ENCODE measurements at places on chromosomes 16 and 17. TPM values are rescaled to one million over a fixed set of nuclear protein-coding genes. Genes with fewer than 3 reads are reported as not detected.

- peak; percentile 88 for DNase-seq
Observed at GRCh38 chr17:385178-385835, 32.7 kb upstream of the RPH3AL start.

DNA sequence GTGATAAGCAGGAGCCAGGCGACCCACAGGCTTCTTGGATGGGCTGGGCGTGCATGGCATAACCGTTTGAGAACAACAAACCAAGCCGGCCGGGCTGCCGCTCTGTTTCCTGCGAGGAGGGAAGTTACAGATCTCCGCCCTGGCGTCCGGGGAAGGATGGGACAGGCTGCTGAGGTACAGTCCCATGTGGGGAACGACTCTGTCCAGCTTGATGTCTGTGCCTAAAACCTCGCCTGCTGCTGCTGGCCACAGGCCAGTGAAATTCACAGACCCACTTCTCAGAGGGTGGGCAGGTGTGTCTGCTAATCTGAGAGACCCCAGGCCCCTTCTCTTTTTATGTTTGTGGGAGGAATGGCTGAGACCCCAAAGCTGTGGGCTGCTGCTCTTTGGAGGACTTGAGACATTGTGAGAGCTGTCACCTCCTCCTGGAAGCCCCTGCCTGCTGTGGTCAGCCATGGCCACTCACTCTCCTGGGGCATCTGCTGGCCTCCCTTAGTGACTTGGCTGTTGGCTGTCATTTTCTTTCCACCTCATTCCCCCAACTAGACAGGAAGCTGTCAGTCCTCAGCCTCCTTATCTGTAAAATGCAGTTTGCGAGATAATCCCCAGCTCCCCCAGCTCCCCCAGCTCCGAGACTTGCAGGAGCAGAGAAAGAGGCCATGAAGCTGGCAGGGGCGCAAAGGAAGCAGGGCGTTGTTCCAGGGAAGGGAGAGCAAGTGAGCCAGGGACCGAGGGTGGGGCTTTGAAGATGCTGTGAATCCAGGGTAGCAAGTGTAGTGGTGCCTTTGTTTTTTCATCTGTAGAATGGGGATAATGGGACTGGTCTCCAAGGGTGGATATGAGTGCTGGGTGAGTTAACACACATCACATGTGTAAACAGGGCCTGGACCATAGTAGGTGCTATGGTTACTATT lies 51.0 kb downstream of the CMIP start:
- peak; percentile 32 for DNase-seq

The SGSM2 gene
- total RNA-seq, result 35.4 TPM

The ST6GALNAC2 gene
- 0.59 TPM for total RNA-seq

GRCh38 chr17:73317513-73318426 lies 6.0 kb upstream of the CDC42EP4 start:
- peak; percentile 77 for DNase-seq

- DNase-seq, result no peak
Observed at GRCh38 chr17:69678206-69678605, 263.7 kb downstream of the MAP2K6 start.

The RNF222 gene
- not detected for total RNA-seq

DNA sequence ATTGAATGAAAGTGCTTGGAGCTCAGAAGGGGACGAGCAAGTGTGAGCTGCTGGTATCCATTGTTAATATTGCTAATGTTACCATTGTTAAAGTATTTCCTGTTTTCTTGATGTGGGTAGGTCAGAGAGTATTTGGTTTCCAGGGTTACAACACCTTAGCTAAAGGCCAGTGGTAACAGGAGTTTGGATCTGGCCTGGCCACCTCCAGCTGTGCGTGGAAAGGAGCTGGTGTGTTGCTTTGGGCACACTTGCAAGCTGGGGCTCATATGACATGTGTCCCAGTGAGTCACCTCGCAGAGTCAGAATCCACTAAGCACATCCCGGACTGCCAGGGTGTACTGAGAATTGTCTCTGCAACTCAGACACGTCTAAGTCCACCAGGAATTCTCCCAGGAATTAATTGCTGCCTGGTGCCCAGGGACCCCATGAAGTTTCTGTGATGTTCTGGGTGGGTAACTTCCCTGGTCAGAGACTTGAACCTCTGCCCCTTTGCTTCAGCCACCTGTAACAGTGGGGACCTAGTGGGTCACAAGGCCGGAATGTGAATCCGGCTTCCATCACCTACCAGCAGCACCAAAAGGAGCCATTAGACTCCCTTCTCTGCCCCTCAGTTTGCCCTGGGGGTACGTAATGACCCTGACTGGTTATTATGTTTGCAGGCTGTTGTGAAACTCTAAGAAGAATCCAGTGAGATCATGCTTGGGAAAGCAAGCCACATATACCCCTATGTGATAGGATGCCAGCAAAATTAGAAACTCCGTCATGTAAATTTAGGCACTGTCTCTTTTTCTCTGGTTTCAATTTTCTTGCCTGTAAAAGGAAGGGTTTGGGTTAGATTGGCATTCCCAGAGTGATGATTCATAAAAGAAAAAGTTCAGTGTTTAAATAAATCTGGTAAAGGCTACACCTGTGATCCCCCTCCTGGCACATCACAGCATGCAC lies 12.8 kb downstream of the SLC6A2 start:
- no peak for DNase-seq

DNA sequence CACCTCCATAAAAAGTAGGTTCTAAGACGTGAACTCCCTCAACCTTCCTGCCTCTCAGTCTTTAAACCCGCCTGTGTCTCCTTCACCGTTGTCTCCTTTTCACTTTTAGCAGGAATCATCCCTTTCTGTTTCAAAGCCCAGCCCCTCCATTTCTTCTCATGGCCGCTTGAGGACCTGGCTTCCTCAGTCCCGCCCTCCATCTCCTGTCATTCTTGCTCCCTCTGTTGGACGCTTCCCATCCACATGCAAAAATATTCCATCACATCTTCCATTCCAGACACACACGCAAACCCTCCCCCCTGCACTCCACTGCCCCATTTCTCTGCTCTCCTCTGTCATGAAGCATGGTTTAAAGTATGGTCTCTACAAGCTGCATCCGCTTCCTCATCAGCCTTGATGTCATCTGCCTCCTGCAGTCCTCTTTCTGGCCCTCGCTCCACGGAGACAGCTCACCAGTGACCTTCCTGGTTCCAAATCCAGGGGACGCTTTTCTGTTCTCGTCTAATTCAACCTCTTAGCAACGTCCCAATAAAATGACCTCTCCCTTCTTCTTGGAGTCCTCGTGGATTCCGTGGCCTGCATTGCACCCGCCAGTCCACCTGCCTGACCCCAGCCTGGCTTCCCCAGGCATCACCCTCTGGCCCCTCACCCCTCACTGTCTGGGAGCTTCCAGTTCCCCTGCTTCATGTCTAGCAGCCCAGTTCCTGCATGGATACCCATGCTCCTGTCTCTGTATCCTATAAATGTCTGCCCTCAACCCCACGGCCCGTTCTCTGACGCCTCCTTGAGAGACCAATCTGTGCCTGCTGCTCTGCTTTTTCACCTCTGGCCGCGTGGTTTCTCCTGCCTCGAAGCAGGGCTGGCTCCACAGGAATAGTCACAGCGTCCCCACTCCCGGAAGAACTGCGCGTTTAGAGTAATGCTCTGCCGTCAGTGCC lies 26.2 kb downstream of the ANKRD40 start:
- peak; percentile 96 for DNase-seq

The KRT23 gene
- 0.59 TPM for total RNA-seq

DNA sequence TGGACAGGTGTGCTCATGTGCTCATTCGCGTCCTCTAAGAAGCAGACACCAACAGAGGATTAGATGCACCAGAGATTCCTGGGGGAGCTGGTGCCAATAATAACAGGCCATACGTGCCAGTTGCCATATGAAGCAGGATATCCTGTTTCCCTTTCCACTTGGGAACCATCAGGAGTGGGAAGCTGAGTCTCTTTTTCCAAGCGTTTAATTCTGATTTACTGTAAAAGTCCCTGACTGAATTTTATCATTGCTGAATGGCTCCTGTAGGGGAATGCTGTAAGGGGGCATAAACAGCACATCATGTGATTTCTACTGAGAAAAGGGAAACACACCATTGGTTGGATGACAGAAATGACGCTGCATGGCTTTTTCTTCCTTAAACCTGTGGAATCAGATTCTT lies 113.3 kb downstream of the IRF8 start:
- no peak for DNase-seq

DNA sequence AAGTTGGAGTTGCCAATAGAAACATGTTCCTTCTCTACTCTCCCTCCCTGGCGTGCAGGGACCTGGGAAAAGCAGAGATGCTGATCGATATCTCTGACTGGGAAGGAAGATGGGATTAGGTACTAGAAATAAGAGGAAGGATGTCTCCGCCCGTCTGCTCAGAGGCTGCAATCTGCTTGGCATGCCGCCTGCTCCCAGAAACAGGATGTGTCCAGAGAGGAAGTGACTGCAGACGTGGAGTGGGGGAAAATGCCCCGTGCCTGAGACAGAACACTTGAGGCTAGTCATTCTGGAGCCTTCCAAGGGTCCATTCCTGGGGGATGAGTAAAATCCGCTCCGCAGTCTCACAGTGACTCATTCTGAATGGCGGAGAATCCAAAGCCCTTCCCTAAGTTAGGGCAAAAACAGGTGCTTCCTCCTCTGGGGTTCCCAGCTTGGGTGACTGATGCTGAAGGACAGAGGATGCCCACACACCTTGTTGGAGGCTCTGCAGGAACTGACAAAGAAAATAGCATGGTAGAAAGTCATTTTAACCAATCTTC lies 45.0 kb upstream of the SMURF2 start:
- peak; percentile 90 for DNase-seq

DNA sequence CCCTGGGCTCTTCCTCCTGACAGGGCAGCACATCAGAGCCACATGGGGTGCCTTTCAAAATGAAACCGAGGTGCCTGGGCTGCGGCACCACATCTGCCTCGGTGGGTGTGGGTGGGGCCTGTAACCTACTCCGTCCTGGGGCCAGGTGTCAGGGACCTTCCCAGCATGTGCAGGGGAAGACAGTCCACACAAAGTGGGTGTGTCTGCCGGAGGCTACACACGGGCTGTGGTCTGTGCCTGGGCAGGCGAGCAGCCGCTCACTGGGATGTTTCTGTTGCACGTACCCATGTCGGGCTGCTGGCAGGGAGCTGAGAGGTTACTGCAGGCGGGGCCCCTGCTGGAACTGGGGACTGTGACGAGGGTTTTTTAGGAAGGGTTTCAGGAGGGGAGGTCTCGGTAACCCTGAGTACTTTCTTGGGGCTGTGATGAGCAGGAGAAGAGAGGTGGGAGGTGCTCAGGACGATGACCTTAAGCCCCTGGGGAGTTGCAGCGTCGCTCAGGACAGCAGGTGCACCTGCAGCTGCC lies 351.2 kb downstream of the SEC14L1 start:
- DNase-seq, result peak; percentile 83

DNA sequence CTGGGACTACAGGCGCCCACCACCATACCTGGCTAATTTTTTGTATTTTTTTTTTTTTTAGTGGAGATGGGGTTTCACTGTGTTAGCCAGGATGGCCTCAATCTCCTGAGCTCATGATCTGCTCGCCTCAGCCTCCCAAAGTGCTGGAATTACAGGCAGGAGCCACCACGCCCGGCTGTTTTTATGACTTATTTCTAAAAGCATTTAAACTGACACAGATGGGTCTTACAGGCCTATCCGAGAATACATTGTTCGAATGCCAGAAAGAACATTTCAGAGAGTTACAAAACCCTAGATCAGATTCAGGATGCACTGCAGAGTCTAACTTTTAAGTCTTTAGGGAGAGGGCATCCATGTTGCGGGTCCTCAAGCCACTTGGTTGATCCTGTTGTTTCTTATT lies 234.7 kb upstream of the MAF start:
- no peak for DNase-seq

DNA sequence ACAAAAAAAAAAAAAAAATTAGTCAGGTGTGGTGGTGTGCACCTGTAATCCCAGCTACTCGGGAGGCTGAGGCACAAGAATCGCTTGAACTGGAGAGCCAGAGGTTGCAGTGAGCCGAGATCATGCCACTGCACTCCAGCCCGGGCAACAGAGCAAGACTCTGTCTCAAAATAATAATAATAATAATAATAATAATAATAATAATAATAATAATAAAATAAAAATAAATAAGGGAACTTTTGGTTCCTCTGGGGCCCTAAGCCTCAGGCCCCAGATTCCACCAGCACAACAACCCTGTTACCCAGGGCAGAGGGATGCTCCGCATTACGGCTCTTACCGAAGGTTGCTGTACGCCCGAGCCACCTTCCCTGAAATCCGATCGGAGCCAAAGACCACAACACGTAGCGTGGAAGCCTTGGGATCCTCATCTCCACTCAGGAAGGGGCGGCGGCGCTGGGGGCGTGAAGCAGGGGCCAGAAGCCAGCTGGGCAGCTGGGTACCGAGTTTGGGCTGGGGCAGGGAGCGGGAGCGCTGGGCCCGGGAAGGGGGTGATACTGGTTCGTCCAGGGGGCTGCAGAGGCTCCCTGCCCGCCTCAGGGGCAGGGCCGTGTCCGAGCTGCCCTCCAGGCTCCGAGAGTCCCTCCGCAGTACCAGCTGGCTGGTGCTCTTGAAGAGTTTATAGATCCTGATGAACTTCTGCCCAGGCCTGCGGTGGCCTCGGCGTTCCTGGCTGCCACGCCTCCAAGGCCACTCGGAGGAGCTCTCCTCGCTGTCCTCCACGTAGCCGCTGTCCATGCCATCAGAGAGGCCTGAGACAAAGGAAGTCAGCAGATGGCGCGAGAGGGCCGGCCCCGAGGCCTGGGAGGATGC lies 20.6 kb upstream of the PIK3R6 start:
- DNase-seq, result peak; percentile 94

- no peak for DNase-seq
Observed at GRCh38 chr17:81258292-81258691, 19.2 kb downstream of the NDUFAF8 start.

DNA sequence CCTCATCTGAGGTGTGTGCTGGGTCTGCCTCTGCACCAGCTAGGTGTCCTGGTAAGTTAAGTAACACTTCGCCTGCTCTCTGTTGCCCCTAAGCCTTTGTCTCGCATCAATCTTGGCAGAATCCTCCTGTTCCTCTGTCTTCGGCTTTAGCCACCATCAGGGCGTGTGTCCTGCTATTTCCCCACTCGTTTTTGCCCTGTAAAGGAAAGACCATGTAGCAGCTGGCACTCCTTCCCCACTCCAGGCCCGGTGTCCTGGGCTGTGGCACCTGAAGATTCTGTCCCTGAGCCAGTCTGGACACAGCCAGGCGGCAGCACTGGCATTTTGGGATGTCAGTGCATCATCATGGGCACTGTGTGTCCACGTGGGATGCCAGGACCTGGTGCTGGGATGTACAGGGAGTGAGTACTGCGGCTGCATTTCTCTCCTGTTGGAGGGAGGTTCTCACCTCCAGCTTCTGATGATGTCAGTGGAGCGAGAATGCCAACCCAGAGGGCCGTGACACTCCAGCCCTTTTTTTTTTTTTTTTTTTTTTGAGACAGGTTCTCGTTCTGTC lies 26.2 kb upstream of the FOXK2 start:
- DNase-seq, result peak; percentile 46

The CDC27 gene
- 80.3 TPM for total RNA-seq

GRCh38 chr16:54936201-54936978 lies 5.7 kb downstream of the IRX5 start:
- DNase-seq, result peak; percentile 95

The CD300H gene
- total RNA-seq, result not detected

DNA sequence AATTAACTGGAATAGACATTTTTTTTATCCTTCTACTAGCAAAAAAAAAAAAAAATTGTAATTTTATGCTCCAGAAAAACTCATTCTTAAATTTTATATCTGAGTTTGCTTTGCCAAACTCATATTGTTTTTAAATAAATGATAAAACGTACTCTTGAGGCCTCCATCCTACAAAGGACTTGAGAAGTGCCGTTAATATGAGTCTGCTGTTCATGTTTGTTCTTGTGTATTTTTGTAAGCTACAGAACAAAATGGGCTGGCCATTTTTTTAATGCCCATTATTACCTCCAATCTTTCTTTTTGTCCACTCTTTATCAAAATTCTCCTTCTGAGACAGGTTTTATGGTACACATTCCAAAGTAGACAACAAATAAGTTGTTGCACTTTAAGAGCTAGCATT lies 643.5 kb upstream of the SOX9 start:
- no peak for DNase-seq

The CRYBA1 gene
- not detected for total RNA-seq

The FA2H gene
- not detected for total RNA-seq
